Left lobe of liver (tissue), 2 donors: ENCODE measurements at places on chromosomes 11 and 22. TPM values are rescaled to one million over a fixed set of nuclear protein-coding genes. Genes with fewer than 3 reads are reported as not detected.

The LDHAL6A gene
- total RNA-seq: not detected

- no peak for DNase-seq
Measured at GRCh38 chr11:33893711-33894397, 2.0 kb upstream of the LMO2 start.

GRCh38 chr11:115884800-115885534 is 380.8 kb upstream of the CADM1 start:
- no peak for DNase-seq

GRCh38 chr11:63839508-63840355 is 822 bp downstream of the MARK2 start:
- peak; percentile 51 for DNase-seq

DNA sequence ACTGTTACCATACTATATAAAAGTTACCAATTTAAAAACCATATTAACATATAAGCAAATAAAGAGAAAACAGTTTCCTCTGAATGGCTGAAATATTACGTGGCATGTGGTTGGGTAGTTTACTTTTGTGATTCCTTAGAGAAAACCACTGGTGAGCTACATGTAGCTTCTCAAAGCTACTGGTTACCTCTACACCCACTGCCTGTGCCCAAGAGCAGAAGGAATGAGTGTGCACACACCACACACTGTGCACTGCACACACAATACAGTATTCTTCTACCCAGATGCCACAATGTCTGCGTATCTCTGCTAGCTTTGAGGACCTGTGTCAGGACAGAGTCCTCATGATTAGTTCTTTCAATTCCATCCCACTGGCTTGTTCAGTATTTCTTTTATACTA is 25.5 kb upstream of the YPEL1 start:
- no peak for DNase-seq

GRCh38 chr11:43765194-43765593 is 84.7 kb downstream of the HSD17B12 start:
- no peak for DNase-seq

The ADAMTS15 gene
- total RNA-seq: 0.15 TPM

- no peak for DNase-seq
Measured at GRCh38 chr11:111213256-111213655, 32.3 kb upstream of the POU2AF2 start.

The PHOX2A gene
- total RNA-seq: not detected

The BRSK2 gene
- total RNA-seq: 0.18 TPM

DNA sequence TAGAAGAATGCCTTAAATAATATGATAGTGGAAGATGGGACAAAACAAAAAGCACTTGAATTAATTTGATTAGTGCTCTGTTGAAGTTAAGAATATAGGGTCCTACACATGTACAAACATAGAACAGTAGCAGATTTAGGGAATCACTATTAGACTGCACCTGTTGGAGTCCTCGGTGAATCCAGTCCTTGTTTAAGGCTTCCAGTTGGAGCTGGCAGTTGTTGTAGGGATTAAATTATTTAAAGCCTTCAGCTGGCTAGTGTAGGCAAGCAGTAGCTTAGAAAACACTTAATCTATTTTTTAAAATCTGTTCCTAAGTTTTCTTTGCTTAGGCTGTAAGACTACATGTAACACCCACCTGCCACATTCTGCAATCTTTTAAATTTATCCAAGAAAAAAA is 24.5 kb upstream of the CSTF3 start:
- no peak for DNase-seq

GRCh38 chr11:23961503-23962338 is 535.1 kb upstream of the LUZP2 start:
- no peak for DNase-seq

DNA sequence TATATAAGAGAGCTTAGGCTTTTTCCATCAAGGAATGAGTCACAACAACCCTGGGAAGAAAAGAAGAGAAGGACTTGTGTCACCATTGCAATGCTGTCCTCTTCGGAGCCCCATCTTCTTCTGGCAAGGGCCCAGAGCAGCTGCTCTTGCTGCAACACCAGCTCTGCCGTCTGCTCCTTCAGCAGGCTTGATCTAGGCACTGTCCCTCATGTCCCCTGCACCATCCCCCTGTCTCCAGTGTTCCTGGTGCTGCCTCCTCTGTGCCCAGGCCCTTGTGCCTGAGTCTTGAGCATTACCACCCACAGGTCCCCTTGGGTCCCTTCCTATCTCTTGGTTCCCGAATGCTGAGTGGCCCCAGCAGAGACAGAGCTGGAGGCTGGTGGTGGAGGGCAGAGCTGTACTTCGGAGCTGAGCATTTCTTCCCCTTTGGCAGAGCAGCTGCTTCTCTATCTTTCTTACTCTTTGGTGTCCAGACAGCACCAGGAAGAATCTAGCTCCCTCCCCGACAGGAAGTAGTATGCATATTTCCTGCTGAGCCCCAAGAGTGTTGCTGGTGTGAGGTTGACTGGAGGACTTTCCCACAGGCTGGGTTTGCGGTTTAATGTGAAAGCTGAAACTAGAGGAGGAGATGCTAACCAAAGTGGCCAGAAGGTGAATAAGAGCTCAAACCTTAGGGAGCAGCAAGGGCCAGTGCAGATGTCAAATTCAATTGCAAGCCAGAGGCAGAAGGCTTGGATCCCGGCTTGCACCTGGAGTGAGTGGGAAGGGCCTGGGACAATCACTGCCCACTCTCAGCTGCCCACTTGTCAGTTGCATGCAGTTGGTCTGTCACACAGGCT is 27.8 kb downstream of the WEE1 start:
- no peak for DNase-seq
